ENCODE measurements at places on chromosomes 4 and X. TPM values are rescaled to one million over a fixed set of nuclear protein-coding genes. Genes with fewer than 3 reads are reported as not detected.

VBP1 gene
- 67.7 TPM for total RNA-seq

SH3RF1 gene
- total RNA-seq, result 58.1 TPM

ATP1B4 gene
- total RNA-seq, result not detected

MAGEB2 gene
- not detected for total RNA-seq

ZXDA gene
- 6.5 TPM for total RNA-seq

PCYT1B gene
- total RNA-seq, result under 0.01 TPM

STK32B gene
- 2.1 TPM for total RNA-seq

SOWAHB gene
- total RNA-seq, result not detected

MAGED4 gene
- total RNA-seq, result 18.6 TPM

BST1 gene
- 39.5 TPM for total RNA-seq

HERC5 gene
- total RNA-seq, result 5.1 TPM

BEND2 gene
- not detected for total RNA-seq

HHIP gene
- 69.6 TPM for total RNA-seq

Measured in regular cardiac myocyte (primary cell).